ENCODE measurements at places on chromosomes 13 and 19.

- peak; percentile 26 for DNase-seq
These were observed 87.1 kb upstream of the STK24 start for GRCh38 chr13:98664047-98664446.

DNA sequence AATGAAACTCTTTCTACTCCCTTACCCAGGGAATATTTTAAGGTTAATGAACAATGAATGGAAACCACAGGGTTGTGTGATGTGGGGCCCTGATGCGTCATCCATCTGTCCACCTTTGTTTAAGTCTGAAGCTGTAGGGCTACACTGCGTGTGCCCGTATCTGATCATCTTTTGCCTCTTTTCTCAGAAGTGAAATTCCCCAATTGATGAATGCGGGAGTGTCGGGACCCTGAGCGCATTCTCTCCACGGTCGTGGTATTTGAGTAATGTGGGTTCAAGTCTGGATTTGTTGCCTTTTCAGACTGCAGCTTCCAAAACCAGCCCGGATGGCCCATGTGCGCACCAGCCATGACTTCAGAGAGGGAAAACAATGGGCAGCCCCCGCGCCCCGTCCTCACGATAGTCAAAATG lies 112.3 kb downstream of the COL4A2 start:
- DNase-seq, result peak; percentile 25

GRCh38 chr19:42286349-42287016 lies 15.4 kb upstream of the PRR19 start:
- no peak for DNase-seq

- DNase-seq, result no peak
These were observed 219.7 kb downstream of the FGF14 start for GRCh38 chr13:102182170-102182569.

GRCh38 chr19:1230783-1231489 lies 6.9 kb downstream of the CBARP start:
- DNase-seq, result no peak

- no peak for DNase-seq
These were observed 6.3 kb upstream of the FUT2 start for GRCh38 chr19:48689449-48689848.

GRCh38 chr13:43431841-43432240 lies 354.9 kb downstream of the ENOX1 start:
- DNase-seq, result no peak

DNA sequence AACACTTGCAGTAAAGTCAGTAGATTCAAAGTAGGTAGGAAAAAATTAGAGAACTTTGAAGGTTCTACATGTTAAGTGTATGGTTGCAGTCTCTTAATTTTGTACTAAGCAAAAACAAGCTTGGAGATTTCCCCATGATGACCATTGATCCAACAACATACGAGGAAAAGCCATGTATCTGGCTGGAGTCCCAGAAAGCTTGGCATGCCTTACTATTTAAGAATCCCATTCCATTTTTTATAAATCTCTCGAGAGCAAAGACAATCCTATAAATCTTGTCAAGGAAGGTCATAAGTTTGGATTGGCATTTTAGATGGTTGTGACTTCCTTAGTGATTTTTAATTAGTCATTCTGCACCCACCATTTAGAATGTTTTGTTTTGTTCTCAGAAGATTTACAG lies 495.9 kb downstream of the GPC5 start:
- DNase-seq, result no peak

GRCh38 chr19:27740396-27740795 lies 1472.6 kb downstream of the UQCRFS1 start:
- DNase-seq, result no peak

DNA sequence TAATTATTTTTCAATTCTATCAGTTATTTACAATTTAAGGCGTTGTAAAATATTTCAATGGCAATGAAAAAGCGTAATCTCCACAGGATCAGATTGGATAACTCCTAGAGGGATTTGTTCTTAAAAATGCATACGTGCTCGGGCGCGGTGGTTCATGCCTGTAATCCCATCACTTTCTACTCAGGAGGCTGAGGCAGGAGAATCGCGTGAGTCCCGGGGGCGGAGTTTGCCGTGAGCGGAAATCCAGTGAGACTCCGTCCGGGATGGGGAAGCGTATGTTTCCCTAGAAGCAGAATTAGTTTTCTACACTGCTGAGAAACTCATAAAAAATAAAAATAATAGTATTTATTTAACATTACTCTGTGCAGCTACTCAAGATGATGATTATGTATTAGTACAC lies 917.8 kb upstream of the PCDH20 start:
- no peak for DNase-seq

- DNase-seq, result no peak
These were observed 14.1 kb downstream of the HSH2D start for GRCh38 chr19:16157601-16158000.

DNA sequence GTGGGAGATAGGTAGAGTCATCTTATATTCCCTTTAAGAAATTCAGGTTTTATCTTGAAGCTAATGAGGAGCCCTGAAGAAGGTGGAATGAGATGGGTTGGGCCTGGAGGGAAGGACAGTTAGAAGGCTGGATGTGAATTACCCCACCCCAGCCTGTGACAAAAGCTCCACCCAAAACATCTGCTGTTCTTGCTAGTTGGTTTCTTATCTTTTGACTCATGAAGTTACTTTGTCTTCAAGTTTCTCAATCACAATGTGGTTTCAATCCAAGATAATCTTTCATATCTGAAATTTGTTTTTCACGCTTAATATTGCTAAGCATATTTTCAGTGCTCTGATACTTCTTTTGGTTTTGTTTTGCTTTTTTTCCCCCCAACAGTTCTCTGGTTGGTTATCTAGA lies 38.3 kb upstream of the HMGB1 start:
- DNase-seq, result no peak

DNA sequence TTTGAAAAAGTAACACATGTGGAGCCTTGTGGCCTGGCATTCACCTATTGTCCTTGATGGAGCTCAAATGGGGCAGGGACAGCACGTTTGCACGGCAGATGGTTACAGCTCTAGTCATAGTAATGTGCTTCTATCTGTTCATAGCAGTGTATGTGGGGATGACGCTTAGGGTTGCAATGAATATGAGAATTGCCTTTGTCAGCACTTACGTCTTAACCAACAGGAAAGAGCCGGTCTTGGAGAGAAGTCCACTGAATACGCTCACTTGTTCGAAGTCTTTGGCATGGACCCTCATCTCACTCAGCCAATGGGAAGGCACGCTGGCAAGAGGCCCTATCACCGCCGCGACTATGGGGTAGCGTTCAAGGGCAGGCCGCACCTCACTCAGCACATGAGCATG lies 18.9 kb upstream of the OR7D2 start:
- DNase-seq, result no peak

GRCh38 chr13:57044910-57045309 lies 95.8 kb upstream of the PRR20A start:
- no peak for DNase-seq

- DNase-seq, result no peak
These were observed 283.2 kb upstream of the ARGLU1 start for GRCh38 chr13:106850973-106851650.

- DNase-seq, result no peak
These were observed 558 bp upstream of the PPAN start for GRCh38 chr19:10105509-10106099.

- DNase-seq, result no peak
These were observed 21.6 kb downstream of the MYCBP2 start for GRCh38 chr13:77305266-77305665.

GRCh38 chr19:35119091-35119490 lies 3.5 kb downstream of the FXYD3 start:
- no peak for DNase-seq

DNA sequence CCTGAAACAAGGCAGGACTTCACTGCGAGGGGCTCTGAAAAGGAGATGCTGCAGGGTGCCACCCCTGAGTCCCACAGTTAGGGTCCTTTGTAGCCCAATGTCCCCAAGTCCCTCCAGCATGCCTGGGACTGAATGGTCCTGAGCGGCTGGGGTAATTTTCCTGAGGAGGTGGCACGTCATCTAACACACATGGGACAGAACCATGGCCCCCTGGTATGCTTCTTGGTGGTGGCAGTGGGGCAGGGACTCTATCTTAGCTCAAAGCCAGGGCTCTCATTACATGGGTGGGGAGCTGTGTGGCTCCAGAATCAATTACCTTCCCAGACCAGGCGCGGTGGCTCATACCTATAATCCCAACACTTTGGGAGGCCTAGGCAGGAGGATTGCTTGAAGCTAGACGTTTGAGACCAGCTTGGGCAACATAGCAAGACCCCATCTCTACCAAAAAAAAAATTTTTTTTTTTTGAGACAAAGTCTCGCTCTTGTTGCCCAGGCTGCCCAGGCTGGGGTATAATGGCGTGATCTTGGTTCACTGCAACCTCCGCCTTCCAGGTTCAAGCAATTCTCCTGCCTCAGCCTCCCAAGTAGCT lies 7.9 kb upstream of the SLC7A9 start:
- DNase-seq, result no peak

- DNase-seq, result peak; percentile 83
These were observed 8.6 kb upstream of the BCAT2 start for GRCh38 chr19:48819366-48819816.

GRCh38 chr19:12194827-12195731 lies 32.2 kb downstream of the ZNF136 start:
- no peak for DNase-seq

GRCh38 chr13:76020421-76020955 lies 384.4 kb downstream of the LMO7 start:
- no peak for DNase-seq

- no peak for DNase-seq
These were observed 1.7 kb downstream of the STK24 start for GRCh38 chr13:98575009-98575903.

DNA sequence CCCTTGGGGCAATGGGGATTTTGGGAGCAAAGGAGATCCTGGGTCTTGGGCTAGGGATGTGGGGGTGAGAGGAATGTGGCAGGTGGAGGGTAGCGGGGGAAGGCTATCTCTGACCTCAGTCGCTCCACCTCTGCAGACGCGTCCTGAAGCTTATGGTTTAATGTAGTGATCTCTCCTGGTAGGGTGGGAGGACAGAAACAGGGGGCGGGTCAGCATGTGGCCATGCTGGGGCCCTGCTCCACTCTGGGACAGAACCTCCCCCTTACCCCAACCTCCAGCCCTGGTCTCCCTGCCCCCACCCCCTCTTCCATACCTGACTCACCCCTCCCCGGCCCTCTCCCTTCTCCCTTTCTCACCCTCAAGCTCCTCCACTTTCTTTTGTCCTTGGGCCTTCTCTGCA lies 1.4 kb downstream of the BST2 start:
- no peak for DNase-seq

DNA sequence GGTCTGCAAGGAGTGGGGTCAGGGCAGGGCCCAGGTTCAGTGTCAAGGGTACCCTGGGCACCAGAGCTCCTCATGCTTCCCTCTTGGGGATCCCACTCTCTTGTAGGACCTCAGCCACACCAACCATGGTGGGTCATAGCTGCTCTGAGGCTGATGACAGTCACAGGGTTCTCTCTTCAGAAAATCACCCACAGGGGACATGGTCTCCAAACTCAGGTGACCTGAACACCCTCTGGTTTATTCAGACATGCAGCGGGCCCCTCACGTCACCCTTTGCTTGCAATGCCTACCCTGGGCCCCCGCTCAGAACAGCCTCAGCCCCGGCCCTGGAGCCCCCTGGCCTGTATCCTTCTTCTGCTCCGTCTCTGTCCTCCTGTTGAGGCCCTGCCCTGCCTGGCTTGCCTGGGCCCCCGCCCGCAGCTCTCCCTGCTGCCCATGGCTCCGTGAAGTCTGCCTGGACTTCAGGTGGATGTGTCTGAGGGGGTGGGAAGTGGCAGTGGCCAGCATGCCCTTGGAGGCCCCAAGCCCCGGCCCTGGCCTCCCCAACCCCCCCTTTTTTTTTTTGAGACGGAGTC lies 20.4 kb downstream of the CHERP start:
- DNase-seq, result no peak

DNA sequence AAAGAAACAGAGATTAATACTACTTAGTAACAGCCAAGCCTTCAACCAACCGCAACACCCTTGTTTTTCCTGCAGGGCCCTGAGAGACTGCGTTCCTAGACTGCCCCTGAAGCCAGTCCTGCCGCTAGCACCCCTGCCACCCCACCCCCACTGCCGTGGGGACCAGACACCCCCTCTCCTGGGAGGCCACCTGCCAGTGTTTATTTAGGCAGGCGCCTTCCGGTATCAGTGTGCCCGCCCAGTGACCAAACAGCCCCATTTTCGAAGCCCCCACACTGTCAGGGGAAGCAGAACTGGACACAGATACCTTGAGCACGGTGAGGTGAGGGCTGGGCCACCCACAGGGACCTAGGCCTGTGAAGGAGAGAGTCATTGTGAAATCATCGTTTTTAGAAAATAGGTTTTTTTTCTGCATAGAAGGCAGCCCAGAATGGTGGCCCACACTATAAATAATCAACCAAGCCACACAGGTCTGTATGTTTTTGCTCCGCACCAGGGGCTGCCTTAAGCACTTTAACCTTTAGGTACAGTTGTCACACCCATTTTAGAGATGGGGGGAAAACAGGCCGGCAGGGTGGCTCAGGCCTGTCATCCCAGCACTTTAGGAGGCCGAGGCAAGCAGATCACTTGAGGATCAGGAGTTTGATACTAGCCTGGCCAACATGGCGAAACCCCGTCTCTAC lies 3.5 kb upstream of the TLE5 start:
- no peak for DNase-seq

DNA sequence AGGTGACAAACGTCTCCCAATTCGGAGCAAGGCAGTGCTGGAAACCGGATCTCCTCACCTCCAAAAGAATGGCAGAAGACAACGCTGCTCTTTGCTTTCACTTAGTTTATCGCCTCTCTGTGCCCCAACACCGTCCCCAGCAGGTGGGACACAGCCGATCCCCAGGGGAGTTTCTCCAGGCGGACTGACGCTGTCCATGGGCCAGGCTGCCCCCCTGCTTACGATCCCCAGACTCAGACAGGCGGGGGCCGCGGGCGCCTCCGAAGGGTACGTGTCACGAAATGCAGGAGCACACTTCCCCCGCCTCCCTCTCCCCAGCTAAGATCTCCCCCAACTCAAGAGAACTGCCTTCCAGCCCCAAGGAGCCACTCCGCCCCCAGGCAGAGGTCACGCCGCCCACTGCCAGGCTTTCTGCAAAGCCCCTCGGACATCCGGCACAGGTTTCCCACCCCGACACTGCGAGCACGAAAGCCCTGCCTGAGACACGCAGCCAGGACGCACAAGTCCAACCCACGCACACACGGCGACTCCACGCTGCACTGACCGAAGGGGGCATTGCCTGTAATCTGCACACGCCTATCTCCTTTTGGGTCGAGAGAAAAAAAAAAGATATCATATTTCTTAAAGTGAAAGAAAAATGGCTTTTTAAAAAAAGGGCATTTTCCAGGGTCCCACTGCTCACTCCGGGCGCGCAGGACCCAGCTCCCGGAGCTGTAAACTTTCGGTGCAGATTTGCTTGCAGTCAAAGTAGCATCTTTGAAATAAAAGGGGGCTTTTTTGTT lies 2.0 kb downstream of the SPRY2 start:
- DNase-seq, result peak; percentile 43

DNA sequence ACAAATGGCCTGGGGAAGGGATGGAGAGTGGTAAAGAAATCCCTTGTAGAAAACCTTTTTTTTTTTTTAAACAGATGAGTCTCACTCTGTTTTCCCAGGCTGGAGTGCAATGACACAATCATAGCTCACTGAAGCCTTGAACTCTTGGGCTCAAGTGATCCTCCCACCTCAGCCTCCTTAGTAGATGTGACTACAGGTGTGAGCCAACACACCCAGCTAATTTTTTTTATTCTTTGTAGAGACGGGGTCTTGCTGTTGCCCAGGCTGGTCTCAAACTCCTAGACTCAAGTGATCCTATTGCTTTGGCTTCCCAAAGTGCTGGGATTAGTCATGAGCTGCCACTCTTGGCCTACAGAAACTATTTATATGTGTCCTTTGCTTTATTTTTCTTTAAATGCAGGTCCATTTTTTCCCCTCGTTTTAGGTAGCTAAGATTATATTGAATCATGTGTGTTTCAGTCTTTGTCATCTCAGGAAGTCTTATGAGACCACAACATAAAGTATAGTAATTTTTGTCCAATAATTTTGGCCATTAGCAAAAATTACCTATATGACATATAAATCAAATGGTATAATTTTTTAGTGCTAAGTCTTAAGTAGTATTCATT lies 10.5 kb downstream of the LPAR6 start:
- no peak for DNase-seq

Data from Calu3 (cell line).